Inflammatory macrophage (primary cell): ENCODE measurements at places on chromosomes 4 and X.

DNA sequence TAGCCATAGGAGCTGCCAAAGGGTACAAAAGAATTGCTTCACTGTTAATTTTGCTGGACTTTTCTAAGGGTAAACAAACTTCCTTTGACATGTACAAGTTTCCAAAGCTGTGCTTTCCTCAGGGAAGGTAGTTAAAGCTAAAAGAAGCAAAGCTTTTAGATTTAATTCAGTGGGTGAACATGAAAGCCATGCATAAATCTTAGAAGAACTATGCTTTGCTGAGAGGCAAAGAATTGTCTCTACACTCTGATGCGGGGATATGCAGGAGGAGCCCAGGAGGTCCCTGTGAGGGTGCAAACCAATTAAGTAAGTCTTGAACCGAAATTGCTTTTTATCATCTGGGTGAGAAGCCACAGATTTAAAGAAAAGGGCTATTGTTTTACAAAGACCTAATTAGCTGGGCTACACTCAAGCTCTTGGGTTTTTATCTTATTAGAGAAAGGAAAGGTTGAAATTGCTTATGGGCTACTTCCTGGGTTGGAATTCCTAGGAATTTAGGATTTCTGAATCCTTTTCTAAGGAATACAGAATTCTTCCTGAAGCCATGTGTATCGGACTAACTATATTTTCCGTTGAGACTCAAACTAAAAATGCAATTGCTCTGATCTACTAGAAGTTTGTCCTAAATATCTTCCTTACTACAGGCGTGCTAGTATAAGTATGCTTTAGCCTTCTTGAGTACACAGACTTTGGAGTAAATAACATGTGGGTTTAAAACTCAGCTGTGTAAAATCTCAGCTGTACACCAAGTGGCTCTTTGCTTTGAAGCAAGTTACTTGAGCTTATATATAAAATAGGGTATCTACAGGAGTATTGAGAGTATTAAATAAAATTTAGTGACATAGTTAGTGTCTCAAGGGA lies 188.4 kb upstream of the ANK2 start:
- DNase-seq = no peak

GRCh38 chr4:19266566-19266965 lies 985.1 kb upstream of the SLIT2 start:
- DNase-seq = no peak

DNA sequence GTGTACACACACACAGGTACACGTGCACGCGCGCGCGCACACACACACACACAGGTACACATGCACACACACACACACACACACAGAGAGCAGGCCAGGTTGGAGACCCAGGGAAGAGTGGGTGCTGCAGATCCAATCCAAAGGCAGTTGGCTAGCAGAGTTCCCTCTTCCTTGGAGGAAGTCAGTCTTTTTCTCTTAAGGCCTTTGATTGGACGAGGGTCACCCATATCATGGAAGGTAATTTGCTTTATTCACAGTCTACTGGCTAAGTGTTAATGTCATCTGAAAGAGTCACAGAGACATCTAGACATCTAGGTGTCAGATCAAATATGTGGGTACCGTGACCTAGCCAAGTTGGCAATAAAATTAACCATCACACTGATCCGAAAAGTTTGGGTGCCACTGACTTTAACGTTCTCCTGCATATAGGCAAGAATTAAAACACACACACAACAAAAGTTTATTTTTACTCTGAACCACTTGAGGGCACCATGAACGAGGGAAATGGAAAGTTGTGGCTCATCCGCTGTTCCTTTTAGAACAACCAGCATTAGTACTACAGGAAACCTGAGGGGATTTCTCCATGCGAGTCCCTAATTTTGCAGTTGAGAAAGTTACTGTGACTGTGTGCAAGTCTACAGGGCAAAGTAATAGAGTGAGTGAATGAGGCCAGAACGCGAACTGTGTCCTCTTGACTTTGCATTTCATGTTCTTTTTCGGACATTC lies 66.0 kb upstream of the STOX2 start:
- DNase-seq = peak; percentile 26

DNA sequence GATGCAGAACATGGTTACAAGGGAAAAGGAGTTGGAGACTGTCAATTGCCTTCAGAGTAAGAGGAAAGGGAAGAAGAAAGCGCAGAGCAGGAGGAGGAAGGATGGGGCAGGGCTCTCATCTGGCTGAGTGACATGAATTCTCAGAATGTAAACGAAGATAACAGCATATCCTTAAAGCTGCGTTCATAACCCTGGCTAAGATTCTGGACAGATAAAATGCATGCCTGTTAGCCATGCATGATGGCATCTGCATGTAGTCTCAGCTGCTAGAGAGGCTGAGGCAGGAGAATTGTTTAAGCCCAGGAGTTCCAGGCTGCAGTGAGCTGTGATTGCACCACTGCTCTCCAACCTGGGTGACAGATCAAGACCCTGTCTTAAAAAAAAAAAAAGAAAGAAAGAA lies 493.5 kb upstream of the PRKX start:
- no peak for DNase-seq

GRCh38 chr4:86034616-86035015 lies 325.2 kb downstream of the MAPK10 start:
- DNase-seq = no peak

DNA sequence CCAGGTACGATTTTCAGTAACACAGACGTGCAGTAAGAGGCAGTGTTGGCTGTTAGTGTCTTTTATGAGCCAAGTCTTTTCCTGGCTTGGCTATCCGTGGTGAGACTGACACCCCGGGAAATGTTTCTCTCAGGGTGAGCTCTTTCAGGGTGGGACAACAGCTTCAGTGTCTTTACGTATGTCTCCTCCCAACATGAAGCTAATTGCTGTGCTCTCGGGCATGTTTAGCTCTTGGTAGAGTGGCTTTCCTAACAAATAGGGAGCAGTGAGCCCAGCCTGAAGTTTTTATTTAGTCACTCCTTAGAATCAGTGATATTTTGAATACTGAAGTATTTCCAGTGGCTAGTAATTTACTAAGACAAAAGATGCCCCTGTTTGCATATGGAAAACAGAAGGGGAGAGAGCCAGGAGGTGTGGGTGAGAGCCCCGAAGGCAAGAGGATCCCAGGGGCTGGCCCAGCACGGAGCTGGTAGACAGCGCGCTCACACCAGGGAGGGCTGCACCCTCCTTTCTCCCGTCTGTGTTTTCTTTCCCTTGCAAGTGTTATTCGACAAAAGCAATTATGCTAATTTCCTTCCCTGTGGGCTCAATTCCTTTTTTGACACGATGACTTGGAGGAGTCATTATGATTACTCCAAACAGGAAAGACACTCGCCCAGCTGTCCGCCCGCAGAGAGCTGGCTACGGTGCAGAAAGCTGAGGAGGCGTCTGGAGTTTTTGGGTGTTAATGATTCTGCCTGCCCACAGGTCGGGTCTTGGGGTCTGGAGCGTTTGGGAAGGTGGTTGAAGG lies 47.7 kb downstream of the PDGFRA start:
- DNase-seq = peak; percentile 63

DNA sequence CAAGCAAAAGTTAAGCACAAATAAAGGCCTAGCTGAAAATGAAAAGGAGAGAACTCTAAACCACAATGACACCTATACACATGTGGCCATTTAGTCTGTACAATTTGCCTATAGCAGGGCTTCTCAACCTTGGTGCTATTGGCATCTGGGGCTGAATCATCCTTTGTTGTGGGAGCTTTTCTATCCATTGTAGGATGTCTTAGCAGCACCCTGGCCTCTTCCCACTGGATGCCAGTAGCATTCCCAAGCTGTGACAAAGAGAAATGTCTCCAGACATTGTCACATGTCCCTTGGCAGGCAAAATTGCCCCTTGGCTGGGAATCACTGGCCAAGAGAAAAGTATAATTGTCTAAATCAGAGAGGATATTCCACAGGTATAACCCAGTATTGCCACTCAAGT lies 13.5 kb upstream of the PRPS2 start:
- DNase-seq = no peak

DNA sequence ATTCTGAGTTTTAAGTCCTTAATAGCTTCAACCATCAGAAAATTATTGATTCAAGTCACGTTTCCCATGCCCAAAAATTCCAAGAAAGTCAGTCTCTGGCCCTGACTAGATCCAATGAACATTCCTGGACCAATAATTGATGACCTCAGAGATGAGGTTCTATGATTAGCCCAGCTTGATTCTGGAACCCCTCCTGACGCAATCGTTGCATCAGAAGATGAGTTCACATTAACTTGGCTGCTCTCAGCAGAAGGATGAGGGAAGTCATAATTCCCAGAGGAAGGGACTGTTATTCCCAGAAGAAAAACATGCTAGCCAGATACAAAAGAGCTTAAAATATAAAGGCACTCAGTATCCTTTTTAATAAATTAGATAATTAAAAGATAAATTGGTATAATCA lies 34.3 kb upstream of the CPEB2 start:
- no peak for DNase-seq

DNA sequence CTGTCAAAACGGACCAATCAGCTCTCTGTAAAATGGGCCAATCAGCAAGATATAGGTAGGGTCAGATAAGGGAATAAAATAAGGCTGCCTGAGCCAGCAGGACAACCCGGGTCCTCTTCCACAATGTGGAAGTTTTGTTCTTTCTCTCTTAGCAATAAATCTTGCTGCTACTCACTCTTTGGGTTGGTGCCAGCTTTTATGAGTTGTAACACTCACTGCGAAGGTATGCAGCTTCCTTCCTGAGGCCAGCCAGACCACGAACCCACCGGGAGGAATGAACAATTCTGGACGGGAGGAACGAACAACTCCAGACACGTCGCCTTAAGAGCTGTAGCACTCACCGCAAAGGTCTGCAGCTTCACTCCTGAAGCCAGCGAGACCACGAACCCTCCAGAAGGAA lies 287.8 kb downstream of the RAPGEF2 start:
- no peak for DNase-seq

GRCh38 chr4:19193274-19193981 lies 1058.3 kb upstream of the SLIT2 start:
- no peak for DNase-seq
